ENCODE measurements at places on chromosomes 16 and 17.

DNA sequence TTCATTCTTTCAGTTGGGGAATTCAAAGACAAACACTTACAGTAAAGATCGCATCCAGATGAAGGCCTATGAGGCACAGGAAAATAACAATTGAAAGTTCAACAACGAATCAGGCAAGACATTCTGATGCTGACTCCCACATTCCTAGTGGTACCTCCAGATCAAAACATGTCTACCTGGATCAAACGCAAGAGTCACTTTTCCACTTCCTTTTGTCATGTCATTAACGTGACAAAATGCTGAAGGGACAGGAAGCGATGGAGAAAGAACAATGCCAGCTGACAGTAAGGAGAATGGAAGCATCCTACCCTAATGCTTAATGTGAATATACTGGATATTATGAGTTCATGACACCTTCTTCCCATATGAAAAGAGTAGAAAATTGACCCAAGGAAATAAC is 365.4 kb upstream of the CDH11 start:
- DNase-seq = no peak

GRCh38 chr16:3004319-3004718 is 8.4 kb upstream of the CLDN9 start:
- DNase-seq = no peak

DNA sequence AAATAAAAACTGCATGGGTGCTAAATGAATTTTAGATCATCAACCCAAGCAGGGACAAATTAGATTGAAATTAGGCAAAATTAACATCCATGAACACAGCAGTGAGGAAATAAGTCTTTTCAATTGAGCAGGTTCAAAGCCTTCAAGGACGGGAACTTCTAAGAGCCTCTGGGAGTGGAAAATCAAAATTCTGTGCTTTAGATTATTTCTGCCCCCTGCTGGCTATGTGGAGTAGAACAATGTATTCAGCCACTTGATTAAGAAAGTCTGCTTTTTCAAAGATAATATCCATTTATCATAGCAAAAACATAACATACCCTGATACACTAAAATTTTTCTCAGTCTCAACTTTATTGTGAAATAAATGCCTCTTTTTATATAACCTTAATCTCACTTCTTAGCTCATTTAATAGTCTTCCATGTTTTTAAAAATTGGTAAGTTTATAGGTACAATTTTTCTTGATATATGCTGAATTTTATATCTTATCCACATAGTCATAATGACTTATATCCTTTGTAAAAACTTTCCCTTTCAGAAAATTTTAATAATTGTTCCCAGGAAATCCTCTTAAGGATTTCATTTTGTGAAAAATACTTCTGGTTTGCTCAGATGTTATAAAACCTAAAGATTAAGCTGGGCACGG is 28.1 kb upstream of the NOL11 start:
- DNase-seq = peak; percentile 19

DNA sequence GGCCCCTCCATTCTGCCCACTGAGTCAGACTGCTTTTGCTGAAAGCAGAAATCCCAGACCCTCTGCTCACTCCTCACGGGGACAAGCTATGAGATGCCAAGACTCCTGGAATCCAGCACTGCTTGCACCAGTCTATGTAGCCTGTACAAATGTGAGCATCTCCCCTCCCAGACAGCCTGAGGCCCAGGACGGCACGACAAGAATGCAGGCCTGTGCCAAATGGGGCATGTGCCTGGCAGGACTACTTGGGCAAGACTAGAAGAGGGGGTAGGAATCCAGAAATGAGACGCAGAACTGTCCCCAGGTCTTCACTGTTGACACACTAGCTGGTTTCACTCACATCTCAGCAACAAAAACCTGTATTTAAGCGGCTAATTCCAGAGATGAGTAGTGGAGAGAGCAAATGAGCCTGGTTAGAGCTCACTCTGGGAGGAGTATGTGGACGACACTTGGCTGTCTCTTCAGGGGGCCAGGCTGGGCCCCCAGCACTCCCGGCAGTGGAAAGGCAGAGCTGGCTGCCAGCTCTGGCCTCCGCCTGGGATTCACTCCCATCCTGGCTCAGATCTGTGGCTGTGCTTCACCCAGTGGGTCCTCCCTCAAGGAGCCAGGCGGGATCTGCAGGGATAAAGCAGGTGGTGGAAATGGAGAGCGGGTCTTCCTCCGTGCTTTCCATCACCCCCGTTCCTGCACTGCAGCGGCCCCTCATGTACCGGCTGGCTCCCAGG is 2.9 kb upstream of the MYO1C start:
- no peak for DNase-seq

DNA sequence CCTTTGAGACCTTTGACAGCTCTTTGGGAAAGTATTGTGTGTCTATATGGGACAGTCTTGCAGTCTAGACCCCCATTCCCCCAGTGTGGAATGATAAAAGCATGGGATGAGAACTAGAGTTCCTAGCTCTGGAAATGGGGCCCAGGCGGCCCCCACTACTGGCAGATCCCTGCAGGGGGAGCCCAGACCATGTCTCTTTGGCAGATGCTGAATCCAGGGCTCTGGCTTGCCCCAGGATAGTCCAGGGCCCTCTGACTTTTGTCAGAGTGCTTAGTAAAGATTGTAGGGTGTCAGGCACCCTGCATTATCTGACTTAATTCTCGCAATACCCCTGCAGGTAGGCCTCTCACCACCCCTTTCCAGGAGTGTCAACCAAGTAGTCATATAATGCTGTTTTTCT is 8.3 kb downstream of the ALKBH5 start:
- DNase-seq = no peak

DNA sequence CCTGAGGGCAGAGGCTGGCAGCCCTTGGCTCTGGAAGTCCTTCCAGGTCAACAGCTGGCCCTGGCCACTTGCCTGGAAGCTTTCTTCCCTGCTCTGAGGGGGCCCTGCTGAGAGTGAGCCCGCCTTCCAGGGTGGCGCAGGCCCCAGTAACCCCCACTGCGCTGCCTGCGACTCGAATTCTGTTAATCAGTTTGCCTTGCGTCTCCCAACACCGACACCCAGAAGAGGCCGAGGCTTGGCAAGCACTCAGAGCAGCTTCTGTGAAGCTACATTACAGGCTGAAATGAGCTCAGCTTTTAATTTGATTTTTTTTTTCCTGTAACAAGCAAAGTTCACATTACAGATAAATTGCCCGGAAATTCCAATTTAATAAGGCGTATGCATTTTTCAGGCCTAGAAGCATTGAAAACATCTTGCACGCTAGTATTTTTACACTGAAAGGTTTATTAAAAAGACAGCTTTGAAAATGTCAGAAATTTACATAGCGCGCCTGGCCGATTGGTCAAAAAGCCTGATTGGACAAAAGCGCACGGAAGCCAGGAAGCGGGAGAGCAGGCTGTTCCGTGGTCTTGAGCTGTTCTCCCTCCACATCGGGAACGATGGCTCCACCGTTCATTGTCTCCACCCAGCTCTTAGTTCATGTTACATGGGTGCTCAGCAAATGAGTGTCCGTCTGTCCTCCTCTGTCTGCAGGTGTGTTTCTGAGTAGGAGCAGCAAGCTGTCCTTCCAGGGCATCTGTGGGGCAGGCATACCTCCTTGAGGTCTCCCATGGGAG is 65.5 kb upstream of the HSBP1 start:
- DNase-seq = no peak

All from hematopoietic multipotent progenitor cell (in vitro differentiated cells).